Fibroblast of mammary gland (primary cell): ENCODE measurements at places on chromosomes 1 and 21.

DNA sequence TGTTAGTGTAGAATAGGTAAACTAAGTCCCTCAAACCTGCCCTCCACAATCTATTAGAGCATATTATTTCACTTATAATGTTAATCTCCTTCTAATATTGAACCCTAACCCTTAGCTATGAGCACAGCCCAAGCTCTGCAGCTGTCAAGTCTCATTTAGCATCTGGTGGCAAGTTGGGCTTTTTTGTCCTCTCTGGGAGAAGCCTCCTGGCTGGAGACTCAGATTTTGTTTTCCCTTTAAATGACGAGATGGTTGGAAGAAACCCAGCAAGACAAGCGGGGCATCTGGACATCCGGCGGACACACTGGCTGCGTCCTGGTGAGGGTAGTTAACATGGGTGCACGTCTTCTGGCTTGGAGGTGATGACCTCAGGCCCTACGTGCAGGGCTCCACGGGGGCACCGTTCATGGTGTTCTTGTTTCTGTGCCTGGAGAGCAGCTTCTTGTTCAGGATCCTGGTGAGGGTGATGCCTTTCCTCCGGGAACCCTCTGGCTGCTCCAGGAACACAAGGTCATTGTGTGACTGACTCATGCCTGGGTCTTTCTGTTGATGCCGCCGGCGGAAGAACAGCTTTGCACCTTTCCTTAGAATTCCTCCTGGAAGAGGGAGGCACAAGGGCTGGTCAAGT, 9.7 kb upstream of the PRDM15 start:
- no peak for DNase-seq

- no peak for DNase-seq
Observed at GRCh38 chr1:202953392-202953791, 4.7 kb downstream of the ADIPOR1 start.

DNA sequence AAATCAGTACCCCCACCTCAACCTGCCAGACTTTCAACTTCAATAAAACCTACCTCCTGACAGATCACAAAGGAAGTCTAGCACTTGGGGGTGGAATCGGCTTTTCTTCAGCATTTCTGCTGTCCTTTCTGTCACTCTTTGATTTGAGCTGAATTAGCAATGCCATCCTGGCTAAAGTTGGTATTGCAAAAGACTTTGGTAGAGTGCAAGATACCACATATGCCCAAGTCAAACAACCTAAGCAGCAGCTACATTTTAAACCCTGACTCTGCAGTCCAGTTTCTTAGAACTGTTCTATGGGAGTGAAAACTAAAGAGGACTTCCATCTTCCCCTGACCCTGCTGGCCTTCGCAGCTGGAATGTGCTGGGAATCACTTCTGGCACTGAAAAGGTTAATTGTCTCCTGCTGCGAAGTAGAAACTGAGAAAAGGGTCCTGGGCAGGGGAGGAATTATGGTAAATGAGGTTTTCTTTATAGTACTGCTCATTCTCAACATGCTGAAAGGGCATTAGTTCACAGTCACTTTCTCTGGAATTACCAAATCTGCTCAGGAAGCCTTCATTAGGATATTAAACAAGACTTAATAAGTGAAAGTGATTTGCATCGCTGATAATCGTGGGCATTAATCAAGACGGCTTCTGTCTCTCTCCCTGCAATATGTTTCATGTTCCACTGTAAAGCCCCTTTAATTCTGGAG, 126.2 kb upstream of the SMYD2 start:
- no peak for DNase-seq

DNA sequence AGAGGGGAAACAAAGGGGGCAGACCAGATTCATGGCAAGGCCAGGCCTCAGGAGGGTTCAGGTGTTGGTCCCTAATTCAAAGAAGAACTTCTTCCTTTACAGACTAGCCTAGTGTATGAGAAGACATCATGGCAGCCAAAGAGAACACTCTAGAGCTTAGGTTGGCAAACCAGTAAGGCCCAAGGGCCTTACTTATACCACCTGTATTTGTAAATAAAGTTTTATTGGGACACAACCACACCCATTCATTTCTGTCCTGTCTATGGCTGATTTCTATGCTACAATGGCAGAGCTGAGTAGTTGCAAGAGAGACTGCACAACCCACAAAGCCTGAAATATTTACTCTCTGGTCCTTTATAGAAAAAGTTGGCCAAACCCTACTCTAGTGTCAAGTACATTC, 42.3 kb downstream of the SSBP3 start:
- no peak for DNase-seq
